NCI-H2171 treated with DMSO at 0.1 percent for 48 hours (cell line): ENCODE measurements at places on chromosomes 3 and 15.
A peak's percentile ranks its signal among the peaks of the same experiment; 100 is the strongest.

DNA sequence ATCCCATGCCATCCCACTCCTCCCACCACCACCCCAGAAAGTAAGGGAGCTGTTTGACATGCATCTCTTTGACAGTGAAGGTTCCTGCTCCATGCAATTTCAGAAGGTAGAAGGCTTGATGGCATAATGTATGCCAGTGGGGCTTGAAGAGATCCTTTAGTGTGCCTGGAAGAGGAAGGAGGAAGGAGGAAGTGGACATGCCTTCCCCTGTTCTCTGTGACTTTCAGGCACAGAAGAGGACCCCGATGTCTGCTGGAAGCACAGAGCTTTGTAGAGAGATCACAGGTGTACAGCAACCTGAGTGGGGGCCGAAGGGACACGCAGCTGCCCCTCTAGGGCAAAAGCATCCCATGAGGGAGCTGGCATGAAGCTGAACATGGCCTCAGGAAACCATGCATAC is 171.6 kb downstream of the CD47 start:
- DNase-seq, result no peak

DNA sequence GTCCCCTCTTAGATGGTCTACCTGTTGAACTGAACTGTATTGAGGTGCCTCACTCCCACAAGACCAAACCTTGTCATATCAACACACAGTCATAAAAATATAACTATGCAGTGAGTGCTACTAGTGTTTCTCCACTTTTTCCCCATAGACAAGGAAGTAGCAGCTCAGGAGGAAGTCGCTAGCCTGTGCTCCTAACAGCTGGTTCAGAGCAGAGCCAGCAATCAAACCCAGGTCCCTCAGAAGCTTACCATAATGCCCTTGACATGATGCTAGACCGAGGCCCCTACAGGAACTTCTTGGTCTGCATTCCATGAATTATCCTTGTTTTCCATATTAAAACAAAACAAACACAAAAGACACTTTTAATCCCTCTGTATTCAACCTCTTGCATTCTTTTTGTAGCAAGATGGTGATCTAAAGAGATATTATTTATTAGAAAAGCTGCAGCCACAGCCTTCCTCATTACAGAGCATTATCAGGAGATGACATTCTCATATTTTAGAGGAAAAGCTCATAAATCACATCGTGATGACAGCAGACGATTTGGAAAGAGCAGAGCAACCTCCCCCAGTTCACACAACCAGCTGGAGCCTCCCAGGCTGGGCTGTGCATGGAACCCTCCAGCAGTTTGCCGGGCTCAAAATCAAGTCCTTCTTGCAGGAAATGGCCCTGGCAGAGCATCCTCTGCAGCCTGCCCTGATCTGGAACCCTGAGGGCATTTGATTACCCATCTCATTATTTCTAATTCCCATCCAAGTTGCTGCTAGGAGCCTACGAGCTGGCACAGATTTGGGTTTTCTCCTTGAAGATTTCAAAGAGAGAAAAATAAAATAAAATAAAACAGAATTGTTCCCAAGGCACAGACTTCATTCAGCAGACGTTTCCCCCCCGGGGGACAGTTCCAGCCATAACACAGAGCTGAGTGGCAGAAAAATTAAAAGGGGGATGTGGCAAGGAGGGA is 118.8 kb downstream of the SRGAP3 start:
- peak; percentile 23 for DNase-seq

DNA sequence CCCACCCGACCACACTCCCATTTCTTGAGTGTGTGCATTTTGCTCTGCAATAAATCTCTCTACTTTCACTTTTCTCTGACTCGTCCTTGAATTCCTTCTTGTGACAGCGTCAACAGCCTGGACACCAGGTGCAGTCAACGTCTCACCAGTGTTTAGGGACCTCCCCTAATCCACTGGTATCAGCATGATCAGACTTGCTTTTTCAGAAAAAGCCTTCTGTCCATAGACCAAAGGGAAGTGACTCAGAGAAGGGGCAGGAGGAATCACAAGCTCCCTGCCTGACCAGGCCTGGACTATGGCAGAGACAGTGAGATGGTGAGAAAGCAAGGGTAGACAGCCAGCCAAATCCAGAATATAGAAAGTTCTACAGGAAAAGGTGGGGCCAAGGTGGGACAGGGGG is 15.5 kb downstream of the CCR5 start:
- peak; percentile 19 for DNase-seq

DNA sequence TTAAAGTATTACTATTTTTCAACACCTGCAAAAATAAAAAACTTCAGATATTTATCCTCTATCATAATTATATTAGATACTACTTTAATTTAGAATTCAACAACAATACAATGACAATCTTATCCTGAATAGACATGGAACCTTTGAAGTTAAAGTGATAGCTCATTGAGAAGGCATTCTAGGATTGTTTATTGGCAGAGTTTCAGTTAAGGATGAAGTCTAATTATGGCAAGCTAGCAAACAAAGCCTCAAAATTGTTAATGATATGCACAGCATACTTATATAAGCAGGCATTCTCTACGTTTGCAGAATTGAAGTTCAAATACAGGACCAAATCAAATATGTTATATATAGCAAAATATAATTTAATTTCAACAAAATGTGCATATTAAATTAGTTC is 91.2 kb upstream of the ABI3BP start:
- no peak for DNase-seq

DNA sequence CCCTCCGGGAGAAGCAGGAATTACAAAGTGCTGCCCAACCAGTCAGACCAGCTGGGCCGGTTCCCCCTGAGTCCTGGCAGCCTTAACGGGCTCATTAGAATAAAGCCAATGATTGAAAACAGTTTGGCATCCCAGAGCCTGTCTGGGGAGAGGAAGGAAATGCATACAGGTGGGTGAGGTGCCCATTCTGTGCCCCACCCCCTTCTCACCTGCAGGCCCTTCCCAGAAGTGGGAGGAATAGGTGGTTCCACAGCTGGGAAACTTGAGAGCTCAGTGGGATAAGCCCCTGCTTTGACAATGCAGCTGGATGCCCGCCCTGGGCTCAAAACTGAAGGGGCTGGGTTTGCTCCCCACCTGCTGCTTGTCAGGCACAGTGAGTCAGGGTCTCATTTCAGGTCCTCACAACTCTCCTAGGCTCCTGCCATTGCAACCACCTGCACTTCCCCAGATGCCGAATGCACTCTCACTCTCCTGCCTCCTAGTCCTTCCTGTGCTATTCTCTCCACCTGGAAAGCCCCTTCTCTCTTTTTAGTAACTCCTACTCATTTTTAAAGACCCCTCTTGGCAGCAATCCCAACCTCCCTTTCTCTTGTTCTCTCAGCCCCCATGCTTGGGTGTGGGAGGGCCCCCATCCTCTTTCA is 5.5 kb upstream of the BUB1B start:
- DNase-seq, result no peak

DNA sequence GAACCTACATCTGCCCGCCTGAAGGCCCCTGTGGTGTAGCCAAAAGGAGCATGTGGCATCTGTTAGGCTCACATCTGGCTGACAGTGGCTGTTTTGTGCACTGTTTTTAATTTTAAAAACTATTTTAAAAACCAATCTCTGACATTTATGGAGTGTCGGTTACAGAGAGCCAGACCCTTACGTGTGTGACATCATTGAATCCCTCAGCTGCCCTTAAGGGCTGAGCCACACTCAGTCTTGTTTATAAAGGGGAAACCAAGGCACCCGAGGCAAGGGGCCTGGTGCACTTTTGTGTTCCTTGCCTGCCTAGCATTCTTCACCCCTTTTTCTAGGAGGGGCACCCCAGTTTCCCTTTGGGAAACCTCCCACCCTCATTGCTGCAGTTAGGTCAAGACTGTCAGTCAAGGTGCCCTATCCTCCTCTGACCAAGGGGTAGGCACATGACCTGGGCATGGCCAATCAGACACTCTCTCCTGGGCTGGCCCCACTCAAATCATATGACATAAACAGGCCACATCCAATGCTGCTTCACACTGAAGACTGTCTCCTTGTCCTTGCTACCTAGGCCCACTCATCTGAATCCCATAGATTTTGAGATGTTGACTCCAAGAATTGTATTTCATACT is 105.3 kb downstream of the LSM3 start:
- DNase-seq, result no peak

DNA sequence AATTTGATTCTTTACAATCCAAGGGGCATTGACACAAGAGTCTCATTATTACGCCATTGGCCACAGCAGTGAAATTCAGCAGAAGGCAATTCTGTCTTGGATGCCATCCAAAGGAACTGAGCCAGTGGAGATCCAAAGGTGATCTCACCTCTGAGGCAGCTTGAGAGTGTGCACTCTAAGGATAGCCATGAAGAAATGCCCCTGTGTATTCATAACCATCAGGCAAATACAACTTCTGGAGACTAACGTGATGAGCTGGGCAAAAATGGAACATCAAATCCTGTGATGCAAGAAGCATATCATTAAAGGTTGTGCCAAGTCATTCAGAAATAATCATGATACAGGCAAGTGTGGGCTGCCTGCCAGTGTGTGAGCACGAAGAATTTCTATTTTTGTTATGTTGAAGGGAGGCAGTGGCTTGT is 41.4 kb downstream of the ROBO2 start:
- DNase-seq, result peak; percentile 66

GRCh38 chr15:68565234-68565633 is 13.6 kb upstream of the CORO2B start:
- DNase-seq, result no peak

DNA sequence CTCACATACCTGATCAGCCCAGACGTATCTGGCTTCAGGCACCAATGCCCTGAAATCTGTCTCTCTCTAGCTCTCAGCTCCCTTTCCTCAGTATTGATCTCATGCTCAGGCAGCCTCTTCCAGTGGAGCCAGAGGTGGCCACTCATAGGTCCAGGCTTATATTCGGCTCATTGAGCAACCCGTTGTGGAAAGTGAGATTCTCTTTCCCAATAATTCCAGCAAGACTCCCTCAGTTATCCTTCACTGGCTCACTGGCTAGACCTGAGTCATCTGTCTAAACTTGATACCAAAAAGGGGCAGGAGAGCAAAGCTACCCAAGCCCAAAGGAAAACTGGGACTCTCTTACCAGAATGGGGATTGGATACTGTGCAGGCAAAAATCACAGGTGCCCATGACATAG is 33.4 kb upstream of the FRMD4B start:
- DNase-seq, result no peak
